ENCODE measurements at places on chromosomes 12 and 14.

GRCh38 chr14:67970923-67971322 lies 151.3 kb downstream of the RAD51B start:
- DNase-seq = no peak

GRCh38 chr12:52202361-52203078 lies 10.7 kb upstream of the KRT80 start:
- no peak for DNase-seq

DNA sequence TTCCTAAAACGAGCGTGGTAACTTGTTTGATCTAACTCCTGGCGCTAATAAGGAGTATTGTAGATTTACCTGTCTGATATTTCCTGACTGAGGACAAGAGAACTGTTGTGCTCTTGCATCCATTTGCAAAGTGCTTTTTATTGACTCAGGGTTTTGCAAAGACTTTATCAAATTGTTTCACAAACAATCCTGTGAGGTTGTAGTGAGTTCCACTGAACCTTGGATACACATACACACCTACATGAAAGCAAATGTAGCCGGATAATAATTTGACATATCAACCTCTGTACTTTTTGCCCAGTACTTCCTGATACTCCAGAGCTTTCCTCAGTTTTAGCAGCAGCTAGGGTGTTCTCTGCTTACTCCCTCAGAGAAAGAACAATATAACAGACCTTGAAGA lies 6.7 kb upstream of the PTGER2 start:
- DNase-seq = no peak

DNA sequence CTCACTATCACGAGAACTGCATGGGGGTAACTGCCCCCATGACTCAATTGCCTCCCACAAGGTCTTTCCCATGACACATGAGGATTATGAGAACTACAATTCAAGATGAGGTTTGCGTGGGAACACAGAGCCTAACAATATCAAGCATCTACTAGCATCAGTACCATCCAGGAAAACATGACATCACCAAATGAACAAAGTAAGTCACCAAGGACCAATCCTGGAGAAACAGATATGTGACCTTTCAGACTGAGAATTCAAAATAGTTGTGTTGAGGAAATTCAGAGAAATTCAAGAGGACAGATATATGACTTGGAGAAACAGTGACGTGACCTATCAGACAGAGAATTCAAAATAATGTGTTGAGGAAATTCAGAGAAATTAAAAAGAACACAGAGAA lies 65.8 kb upstream of the TMTC2 start:
- no peak for DNase-seq

DNA sequence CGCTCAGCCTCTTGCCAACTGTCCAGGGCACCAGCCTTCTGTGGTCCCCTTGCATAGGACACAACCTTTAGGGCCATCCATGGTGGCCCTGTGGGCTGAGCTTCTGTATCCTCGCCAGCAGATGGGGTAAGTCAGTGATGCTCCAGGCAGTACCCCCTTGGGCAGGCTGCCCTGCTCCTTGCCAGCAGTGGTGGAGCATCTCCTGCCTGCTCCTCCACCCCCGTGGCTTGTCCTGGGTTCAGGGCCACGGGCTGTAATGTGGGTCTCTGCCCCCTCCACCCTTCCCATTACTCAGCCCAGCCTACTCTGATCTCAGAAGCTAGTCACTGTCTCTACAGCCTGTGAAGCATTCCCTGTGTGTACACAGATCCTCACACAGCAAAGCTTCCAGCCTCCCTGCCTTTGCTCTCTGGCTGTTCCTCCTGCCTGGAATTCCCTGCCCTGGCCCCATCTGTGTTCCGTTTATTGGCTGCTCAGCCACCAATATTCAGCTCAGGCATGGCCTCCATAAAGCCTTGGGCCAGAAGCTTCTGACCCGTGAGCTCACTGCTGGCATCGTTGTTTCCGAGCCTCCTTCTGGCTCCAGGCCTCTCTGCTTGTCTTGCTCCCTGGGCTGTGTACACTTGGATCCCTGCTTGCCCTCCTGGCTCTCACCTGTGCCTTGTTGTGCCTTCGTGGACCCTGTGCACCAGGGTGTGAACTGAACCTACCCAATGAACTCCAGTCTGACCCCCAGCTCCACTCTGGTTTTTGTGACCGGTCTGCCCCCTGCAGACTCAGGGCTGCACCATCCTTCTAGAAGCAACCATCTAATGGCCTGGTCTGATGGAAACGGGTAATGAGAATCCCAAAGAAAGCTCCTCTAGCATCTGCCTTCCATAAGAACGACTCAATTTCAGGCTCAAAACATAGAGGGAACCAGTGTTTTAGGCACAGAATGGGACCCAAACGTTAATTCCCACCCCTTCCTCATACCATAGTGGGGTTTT lies 177.0 kb upstream of the PRMT8 start:
- DNase-seq = no peak

- DNase-seq = no peak
Measured at GRCh38 chr12:47296828-47297227, 217.1 kb upstream of the AMIGO2 start.

DNA sequence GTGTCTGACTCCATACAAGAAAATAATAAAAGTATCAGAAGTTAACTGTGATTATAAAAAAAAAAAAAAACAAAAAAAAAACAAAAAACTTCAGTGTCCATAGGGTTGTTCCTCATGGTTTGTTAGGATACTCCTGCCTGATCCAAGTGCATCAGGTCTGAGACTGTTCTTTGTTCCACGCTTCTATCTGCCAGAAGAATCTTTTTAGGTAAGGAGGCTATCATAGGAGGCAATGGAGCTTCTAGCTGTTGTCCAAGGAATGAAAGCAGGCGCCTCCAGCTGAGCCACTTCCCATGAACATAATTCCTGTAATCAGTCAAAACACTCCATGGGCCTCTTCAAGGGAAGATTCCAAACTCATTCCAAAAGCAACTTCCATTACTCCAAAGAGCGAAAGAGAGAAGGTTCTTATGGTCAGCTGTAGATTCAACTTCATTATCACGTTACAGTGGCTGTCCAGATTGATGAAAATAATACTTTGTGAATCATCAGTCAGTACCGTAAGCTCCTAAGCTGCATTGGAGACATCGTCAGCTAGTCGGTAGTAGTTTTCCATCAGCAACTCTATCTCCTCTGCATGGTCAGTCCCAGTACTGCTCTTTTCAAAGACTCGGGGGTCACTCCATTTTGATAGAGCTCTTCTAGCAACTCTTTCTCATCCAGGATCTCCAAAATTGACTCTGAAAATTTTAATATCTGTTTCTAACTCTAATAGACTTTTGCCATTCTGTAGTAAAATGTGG lies 9.7 kb downstream of the TBC1D15 start:
- DNase-seq = no peak

DNA sequence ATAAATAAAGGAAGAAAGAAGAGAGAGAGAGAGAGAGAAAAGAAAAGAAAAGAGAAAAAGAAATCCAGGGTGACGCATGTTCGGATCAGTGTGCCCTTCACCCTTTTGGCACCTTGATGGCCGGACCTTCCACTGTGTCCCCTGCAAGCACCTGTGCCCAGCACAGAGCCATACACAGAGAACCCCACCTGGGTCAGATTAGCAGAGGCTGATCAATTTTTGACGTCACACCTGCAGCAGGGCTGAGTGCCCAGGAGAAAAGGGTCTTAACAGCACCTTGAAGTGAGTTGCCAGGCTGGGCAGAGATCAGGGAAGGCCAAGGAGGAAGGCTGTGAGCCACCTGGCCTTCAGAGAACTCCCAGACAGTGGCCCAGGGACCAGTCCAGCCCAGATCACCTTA lies 114.4 kb downstream of the CALM1 start:
- DNase-seq = no peak

DNA sequence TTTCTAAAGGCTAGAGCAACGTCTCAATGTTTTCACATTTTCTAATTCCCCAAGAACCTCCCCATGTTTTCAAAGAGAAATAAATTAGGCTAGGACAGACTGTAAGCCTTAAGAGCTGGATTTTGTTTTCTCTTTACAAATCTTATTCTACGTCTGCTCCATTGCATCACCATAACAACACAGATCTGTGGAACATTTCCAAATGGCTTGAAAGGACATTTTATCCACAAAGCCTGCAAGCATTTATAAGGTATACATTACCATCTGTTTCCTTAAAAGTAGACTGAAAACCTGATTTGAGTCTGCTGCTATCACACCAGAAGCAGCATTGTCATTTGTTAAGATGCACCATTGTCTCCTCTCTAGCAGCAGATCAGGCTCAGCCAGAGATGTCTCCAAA lies 115.3 kb upstream of the PLEKHA5 start:
- no peak for DNase-seq

DNA sequence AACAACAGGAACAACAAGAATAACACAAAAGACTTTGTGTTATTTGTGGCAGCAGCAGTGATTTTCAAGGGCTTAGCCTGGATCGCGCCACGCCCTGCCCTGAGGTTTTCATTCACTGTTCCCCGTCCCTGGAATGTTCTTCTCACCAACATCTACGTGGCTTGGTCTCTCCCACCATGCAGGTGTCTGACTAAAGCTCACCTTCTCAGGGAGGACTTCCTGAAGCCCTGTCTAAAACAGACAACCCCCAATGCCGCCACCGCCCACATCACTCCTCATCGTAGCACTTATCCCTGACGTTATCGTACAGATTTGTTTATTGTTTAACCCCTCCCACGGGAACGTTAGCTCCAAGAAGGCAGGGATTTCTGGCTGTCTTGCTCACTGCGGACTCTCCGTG lies 40.4 kb downstream of the P2RX4 start:
- no peak for DNase-seq

GRCh38 chr12:117469883-117470483 lies 108.6 kb upstream of the NOS1 start:
- no peak for DNase-seq

DNA sequence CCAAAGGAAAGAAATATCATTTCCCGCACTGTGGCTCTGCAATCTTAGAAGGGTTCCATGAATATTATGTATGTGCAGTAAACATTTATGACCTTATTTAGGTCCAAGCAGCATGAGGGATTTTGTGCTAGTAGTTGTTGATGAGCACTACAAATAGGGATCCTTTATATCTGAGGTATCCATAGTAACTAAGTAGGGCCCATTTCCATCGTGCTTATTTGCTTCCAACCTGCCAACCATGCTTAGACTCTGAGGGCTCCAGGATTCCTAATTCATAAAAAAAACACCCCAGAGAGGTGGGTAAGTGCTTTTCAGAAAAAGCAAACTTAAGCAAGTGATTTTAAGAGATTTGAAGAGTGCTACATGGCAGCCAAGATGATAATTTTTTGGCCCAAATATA lies 39.7 kb downstream of the HMGA2 start:
- no peak for DNase-seq

DNA sequence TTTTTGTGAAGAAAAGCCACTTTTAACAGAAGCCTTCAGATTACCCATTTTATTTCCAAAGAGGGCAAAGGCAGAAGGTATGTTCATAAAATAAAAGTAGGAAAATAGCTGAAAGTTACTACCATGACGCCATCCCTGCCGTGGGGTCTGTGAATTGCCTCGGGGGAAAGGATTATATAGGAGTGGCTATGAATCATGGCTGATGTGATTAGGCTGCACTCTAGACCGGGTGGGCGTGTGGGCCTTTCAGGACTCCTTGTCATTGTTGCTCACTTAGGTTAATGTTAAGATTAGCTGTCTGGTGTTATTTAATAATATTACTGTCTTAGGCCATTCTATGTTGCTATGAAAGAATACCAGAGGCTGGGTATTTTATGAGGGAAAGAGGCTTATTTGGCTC lies 195.5 kb downstream of the EGLN3 start:
- no peak for DNase-seq

- no peak for DNase-seq
Measured at GRCh38 chr14:91516663-91517388, 6.7 kb upstream of the PPP4R3A start.

- DNase-seq = no peak
Measured at GRCh38 chr14:54919330-54919729, 16.7 kb upstream of the GCH1 start.

GRCh38 chr12:56080556-56081138 lies 682 bp downstream of the ERBB3 start:
- DNase-seq = no peak

DNA sequence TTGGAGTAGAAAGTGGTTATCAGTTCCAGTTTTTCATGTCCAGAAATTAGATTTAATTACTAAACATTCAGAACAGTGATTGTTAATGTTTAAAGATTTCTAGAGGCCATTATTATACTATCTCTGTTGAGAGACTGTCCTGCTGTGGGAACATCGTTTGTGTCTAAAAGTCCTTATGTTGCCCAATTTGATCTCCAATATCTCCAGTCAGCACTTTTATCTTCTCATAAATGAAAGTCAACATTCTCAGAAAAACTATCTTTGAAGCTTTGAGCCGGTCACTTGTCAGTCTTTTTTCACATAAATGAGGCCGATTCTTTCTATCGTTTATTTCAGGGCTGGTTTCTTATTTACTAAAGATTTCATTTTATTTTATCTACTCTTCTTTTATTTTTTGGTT lies 90.8 kb upstream of the NPAS3 start:
- DNase-seq = no peak

DNA sequence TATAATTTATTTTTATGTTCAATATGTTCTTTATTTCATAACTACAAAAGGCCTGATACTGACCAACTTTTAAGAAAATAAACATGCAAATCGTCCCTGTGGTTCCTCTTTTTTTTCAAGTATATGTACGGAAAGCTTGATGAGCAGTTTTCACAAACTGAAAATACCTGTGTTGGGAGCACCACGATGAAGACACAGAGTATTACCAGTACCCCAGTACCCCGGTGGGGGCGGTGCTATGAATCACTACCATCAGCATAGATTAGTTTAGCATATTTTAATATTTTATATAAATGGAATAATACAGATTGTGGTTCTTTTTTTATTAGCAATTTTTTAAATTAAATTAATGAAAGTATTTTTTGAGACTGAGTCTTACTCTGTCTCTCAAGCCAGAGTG lies 7.0 kb downstream of the B4GALNT3 start:
- no peak for DNase-seq

GRCh38 chr14:72563676-72564075 lies 330.2 kb downstream of the DPF3 start:
- no peak for DNase-seq

- no peak for DNase-seq
Measured at GRCh38 chr12:15268927-15269552, 47.8 kb upstream of the RERG start.

GRCh38 chr14:67242168-67242420 lies 859 bp downstream of the PALS1 start:
- no peak for DNase-seq

DNA sequence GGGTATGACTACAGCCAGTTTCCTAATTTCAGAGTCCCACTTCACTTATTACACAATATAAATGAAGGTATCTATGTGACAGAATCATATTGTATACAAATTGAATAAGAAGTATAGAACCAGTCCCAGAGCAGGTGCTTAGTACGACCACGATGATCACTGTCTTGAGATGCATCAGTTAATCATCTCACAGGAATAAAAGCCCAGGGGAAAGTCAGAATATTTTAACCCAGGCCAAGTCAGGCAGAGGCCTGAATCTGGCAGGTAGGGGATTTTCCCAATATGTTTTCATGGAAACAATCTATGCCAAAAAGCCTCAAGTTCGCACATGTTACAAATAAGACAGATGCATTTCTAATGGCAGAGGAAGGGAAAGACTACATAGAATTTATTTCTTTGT lies 758.4 kb downstream of the BCL11B start:
- DNase-seq = no peak

GRCh38 chr14:104843006-104843405 lies 22.1 kb upstream of the CEP170B start:
- no peak for DNase-seq

- no peak for DNase-seq
Measured at GRCh38 chr14:103132381-103133209, 9.3 kb downstream of the TNFAIP2 start.

- DNase-seq = no peak
Measured at GRCh38 chr12:41521872-41522379, 333.8 kb downstream of the PDZRN4 start.

Measured in stimulated activated CD4-positive, alpha-beta T cell treated with anti-CD3 and anti-CD28 coated beads, TNF-alpha, amount 100 ng/mL, for 4 hours (primary cell).